Fibroblast of lung (primary cell): ENCODE measurements at places on chromosomes 3 and 15. TPM values are rescaled to one million over a fixed set of nuclear protein-coding genes. Genes with fewer than 3 reads are reported as not detected.

DNA sequence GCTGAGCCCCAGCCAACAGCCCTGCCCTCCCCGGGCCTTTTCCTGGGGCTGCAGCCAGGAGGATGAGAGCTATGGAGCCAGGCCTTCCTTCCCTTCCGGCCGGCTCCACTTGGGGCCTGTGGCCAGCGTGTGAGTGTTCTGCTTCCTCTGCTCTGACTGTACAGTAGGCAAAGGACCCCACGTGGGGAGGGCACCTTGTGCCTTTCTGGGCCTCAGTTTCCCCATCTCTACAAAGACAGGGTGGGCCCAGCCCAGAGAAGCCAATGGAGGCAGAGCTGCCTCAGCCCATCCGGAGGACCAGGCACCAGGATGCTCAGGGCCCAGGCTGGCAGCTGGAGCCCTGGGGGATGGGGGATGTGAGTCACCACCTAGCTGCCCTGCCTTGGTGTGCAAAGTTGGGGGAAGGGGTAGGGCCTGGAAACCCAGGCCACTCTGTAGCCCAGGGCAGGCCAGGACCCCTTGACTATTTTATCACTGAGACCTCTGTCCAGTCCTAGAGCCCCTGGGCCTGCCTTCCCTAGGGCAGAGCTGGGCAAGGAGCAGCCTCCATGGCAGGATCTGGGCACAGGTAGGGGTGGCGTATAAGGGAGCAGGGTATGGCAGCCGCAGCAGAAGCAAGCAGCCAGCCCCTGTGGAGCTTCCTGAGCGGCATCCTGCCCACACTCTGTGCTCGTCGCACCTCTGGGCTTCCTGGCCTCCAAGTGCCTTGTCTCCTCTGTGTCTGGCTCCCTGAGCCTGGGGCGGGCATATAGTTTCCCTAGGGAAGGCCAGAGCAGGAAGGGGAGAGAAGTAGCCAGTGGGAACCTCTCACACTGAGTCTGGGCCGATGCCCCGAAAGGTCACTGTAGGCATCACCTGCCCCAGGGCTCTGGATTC, 1.8 kb downstream of the PSTPIP1 start:
- DNase-seq, result peak; percentile 44
- no peaks in the 10 kb centered on the region for H3K36me3 ChIP-seq
- H3K27me3 ChIP-seq, result no peaks in the 10 kb centered on the region
- no peak overlapping the region for H3K27ac ChIP-seq

DNA sequence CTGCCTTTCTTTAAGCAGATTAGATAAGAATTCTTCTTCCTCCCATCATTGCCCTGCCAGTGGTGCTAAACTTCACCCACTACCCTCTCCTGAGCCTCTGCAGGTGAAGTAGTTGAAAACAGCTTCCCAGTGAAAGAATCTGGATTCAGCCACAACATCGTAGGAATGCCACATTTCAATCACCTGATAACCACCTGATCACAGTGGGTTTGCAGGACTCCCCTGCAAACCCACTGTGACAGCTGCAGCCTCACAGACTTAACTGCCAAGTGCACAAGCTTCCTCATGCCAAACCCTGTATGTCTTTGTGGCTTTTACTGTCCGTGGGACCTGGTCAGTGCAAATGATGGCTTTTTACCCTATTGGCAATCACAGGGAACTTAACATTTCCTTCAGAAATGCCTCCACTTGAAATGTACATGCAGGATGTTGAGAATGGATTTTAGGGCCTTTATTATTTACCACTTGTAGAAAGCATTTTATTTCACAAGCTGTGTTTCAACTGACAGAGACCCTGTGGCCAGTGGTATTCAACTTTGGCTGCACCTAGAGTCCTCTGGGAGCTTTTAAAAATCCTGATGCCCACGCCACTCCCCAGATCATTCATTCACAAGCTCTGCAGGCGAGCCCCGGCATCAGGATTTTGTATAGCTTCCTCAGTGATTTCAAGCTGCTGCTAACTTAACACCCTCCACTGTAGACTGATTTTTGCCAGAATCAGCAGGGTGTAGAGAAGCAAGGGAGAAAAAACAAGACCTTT, 49.1 kb downstream of the OXNAD1 start:
- H3K4me3 ChIP-seq, result no peak overlapping the region
- DNase-seq, result no peak
- no peaks in the 10 kb centered on the region for H3K4me1 ChIP-seq
- H3K36me3 ChIP-seq, result no peaks in the 10 kb centered on the region
- no peak overlapping the region for H3K27ac ChIP-seq
- no peaks in the 10 kb centered on the region for H3K27me3 ChIP-seq

DNA sequence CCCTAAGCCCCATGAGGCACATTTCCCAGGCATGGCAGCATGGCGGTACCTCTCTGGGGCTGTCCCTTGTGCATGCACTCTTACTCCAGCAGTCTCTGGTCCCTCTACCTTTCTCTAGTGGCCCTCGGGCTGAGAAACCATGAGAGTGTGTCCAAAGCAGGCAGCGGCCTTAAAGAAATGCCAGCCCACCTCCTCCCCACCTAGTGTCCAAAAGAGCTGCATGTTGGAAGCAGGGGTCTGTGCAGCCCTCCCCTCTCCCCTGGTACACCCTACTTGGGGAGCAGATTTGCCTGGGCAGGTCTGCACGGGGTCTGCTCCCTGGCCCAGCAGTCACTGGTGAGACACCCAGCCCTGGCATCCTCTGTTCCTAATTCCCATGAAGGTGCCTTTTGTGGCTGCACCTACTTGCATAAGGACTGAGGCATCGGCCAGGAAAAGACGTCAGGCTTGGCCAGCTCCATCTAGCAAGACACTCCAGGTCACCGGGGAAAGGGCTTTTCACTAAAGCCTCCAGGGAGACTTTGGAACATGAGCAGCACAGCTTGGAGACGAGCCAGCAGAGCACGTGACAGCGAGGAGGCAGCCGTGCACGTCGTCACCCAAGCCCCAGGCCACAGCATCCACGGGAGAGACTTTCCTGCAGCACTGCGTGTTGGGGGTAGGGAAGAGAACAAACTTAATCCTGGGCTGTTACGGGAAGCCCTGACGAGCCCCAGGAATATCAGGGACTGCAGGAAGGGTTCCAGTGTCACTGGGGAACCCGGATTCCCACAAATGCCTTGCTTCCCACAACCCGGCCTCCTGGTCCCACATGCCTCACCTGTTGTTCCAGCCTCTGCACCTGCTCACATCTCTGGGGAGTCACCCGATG, 38.8 kb downstream of the TM2D3 start:
- peak; percentile 17 for DNase-seq
- no peaks in the 10 kb centered on the region for H3K4me1 ChIP-seq
- no peak overlapping the region for H3K27ac ChIP-seq
- no peaks in the 10 kb centered on the region for H3K36me3 ChIP-seq

DNA sequence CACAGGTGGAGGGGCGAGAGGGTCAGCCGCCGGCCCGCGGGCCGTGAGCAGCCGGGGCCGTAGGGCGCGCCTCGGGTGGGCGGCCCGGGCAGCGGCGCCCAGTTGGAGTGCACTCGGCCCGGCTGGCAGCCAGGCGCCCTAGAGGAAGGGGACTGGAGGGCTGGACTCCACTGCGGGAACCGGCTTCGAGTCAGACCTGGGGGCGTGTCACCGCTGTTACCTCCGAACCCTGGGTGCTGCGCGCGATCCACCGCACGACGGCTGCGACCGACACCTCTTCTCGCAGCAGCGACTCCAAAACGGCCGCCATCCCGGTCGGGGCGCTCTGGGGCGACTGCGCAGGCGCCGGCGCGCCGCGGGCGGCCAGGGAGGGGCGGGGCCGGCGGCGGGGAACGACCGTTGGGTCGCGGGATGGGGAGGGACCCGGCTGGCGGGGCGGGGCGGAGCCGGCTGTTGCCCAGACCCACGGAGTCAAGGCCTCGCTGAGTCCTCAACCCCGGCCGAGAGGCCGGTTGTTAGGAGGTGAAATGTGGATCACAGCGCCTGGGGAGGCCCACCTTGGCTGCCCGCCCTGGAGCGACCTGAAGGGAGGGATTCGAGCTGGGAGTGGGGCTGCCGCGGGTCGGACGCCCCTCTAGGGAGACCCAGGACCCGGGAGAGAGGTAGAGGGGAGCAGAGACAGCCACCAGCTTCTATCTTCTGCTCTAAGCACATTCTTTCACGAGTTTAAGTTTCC, at the start of gene CDAN1:
TSS of gene CDAN1 (minus strand) at position 336 of the 736 bp plus-strand sequence. CDS start at position 310, 26 bp downstream.
- H3K36me3 ChIP-seq, result peaks cover 15% of the 10 kb centered on the region
- peaks cover 3% of the 10 kb centered on the region for H3K4me1 ChIP-seq
- peak; percentile 77 for DNase-seq
- peak within 1 kb of the TSS; percentile 69 for H3K4me3 ChIP-seq
- peak within 1 kb of the TSS; percentile 70 for H3K27ac ChIP-seq

GRCh38 chr3:31196261-31196660, 301.8 kb upstream of the GADL1 start:
- no peak overlapping the region for H3K27ac ChIP-seq
- DNase-seq, result no peak
- no peaks in the 10 kb centered on the region for H3K4me1 ChIP-seq
- H3K4me3 ChIP-seq, result no peak overlapping the region
- H3K36me3 ChIP-seq, result no peaks in the 10 kb centered on the region

GRCh38 chr15:45111390-45112142, 2.4 kb downstream of the DUOX2 start:
- no peaks in the 10 kb centered on the region for H3K4me1 ChIP-seq
- H3K27ac ChIP-seq, result no peak overlapping the region
- H3K4me3 ChIP-seq, result no peak overlapping the region
- H3K36me3 ChIP-seq, result no peaks in the 10 kb centered on the region
- H3K27me3 ChIP-seq, result peaks cover 67% of the 10 kb centered on the region

DNA sequence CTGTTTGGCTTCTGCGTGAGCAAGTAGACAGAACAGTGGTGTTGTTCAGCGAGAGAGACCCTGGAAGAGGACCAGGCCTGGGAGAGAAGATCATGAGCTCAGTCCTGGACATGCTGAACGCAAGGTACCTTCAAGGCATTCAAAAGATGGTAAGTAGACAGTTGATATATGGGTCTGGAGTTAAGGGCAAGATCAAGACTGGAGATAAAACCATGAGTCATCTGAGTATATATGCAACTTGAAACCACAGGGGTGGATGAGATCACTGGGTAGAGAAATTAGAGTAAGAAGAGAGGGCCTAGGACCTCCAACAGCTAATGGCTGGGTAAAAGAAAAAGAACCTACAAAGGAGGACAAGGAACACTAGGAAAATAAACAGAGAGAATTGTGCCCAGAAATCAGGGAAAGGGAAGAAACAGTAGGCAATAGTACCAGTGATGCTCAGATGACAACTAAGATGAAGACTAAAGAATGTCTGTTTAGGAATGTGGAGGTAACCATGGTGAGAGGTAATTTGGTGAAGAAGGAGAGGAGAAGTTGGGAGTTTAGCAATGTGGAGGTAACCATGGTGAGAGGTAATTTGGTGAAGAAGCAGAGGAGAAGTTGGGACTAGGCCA, 343.2 kb upstream of the ADAMTS9 start:
- DNase-seq, result peak; percentile 84
- no peak overlapping the region for H3K27ac ChIP-seq
- no peaks in the 10 kb centered on the region for H3K4me1 ChIP-seq
- no peaks in the 10 kb centered on the region for H3K36me3 ChIP-seq
- H3K4me3 ChIP-seq, result no peak overlapping the region

DNA sequence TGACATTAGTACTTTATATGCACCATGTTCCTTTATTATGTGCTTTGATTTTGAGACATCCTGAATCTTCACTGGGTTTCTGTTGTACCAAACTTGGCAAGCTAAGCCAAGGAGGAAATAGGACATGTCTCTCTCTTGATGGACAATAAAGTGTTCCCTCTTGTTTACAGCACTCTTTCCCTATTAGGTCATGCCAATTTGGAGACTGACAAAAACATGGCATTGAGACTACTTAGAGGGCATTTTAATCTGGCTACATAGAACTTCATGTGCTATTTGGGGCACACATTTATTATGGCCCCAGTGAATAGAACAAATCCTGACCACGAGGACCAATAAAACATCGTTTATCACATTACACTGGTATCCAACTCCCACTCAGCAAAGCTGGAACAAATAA, 85.3 kb upstream of the TNFSF10 start:
- no peaks in the 10 kb centered on the region for H3K27me3 ChIP-seq
- no peaks in the 10 kb centered on the region for H3K36me3 ChIP-seq
- H3K27ac ChIP-seq, result no peak overlapping the region
- H3K4me1 ChIP-seq, result peaks cover 2% of the 10 kb centered on the region

The SCN5A gene
- 0.50 and 0.77 TPM in 2 replicates for total RNA-seq

The ANP32A gene
- 46.2 and 47.7 TPM in 2 replicates for total RNA-seq

The DUOXA2 gene
- total RNA-seq, result not detected in 2 replicates

The NR1I2 gene
- total RNA-seq, result under 0.01 TPM in 1 of 2 replicates, not detected in the other

The MCTP2 gene
- total RNA-seq, result 5.6 and 14.5 TPM in 2 replicates

The TMCC1 gene
- 14.6 and 16.8 TPM in 2 replicates for total RNA-seq

The CIDEC gene
- total RNA-seq, result 0.17 TPM in 1 of 2 replicates, not detected in the other

The CTXN2 gene
- not detected in 2 replicates for total RNA-seq

The SERINC4 gene
- under 0.01 and 0.17 TPM in 2 replicates for total RNA-seq

The ZNF620 gene
- total RNA-seq, result 1.3 and 1.5 TPM in 2 replicates

The SLC12A8 gene
- total RNA-seq, result 9.8 and 19.5 TPM in 2 replicates
